ENCODE measurements at places on chromosomes 12 and 14.
A peak's percentile ranks its signal among the peaks of the same experiment; 100 is the strongest.

GRCh38 chr12:53698948-53699677 lies 23.2 kb upstream of the ATP5MC2 start:
- no peak for DNase-seq

GRCh38 chr14:20578784-20579502 lies 8.9 kb downstream of the RNASE11 start:
- DNase-seq: no peak

DNA sequence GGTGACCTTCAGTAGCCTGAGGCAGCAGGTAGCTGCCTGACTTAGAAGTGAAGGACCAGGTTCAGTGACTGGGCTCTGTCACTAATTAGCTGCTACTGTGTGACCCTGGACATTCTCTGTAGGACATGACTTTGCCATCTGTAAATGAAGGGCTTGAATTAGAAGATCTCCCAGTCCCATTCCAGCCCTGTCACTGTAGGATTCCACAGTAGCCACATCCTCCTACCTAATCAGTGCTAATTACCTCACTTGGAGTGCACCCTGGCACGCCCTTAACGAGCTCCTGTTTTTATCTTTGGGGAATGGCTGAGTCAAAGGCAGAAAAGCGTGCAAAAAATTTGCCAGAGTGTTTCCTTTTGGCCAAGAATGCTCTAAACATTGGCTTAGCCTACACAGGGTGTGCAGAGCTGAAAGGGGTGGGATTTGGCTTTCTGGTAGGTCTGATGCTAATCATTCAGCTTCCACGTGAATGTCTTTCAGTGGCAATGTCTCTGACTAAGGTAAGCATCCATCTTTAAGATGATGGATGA lies 6.8 kb downstream of the NTF3 start:
- DNase-seq: no peak

GRCh38 chr12:267581-268482 lies 5.2 kb upstream of the SLC6A13 start:
- no peak for DNase-seq

DNA sequence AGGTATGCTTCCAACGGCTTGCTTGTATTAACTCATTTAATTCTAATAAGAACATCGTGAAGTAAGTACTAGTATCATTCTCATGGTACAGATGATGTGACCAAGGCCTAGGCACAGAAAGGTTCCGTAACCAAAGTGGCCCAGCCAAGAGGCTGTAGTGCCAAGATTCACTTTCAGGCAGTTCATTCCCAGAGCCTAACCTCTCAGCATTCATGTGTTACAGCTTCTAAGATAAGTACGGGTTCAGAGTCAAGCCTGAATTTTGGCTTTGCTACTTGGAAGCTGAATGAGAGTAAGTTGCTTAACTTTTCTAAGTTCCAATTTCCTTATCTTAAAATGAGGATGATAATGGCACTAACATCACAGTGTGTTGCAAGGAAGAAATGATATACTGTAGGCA lies 379.9 kb downstream of the AEBP2 start:
- no peak for DNase-seq

DNA sequence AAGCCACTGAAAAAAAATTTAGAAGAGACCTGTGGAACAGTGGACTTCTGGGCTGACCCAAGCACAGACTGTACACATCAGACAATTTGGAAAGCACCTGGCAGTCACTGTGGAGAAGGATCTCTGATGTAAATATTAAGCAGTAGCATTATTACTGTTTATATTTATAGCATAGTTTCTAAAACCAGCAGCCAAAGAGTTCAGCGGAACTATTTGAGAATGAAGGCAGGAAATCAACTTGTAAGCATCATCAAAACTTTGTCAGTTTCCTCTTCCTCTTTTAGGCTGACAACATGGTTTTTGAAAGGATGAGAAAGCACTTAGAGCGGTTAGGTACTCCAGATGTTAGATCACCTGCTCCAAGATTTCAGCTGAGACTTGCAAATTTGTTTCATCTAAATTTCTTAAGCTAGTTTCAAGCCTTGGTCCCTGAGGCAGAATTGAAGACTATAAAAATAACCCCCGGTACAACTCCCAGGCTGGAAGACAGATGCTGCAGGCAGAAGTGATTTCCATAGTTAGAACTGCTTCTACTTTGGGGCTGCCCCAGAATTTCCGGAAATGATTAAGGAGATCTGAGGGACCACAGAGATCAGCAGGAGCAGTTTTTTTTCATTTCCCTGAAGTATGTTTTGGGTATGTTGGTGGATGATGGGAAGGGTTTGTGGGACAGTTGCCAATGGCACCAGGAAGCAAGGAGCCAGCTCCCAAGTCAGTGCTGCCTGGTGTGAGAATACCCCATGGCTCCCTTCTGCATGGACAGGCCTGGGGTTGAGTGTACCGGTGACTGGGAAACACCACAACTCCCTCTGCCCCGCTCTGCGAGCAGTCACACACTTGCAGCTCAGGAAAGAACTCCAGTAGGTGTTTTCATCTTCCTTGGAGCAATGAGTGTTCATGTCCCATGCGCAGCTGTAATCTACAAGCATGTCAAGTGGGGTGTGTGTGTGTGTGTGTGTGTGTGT lies 354.5 kb downstream of the NUAK1 start:
- DNase-seq: no peak

DNA sequence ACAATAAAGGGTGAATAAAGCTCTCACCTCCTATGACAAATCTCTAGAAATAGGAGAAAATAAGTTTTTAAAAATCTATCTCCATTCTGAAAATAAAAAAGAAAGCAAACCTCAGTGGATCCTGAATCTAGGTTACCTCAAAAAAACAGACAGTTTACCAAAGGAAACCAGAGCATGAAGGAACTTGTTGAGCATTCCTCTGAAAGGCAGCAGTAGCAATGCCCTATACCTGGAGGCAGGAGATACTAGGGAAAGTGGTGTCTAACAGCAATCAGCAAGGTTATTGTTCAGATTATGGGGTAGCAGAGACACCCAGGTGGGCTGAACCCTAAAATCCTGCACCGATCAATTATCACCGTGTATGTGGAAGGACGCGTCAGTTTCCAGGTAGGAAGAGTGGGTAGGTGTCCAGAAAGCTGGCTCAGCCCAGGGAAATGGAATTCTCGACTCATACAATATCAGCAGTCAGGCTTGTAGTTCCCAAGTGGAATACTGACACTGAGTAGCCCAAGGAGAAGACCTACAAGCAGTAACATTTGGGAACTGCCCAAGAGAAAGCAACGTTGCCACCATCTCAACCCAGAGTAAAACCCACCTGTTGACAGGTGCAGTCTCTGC lies 128.3 kb downstream of the ST8SIA1 start:
- DNase-seq: no peak

DNA sequence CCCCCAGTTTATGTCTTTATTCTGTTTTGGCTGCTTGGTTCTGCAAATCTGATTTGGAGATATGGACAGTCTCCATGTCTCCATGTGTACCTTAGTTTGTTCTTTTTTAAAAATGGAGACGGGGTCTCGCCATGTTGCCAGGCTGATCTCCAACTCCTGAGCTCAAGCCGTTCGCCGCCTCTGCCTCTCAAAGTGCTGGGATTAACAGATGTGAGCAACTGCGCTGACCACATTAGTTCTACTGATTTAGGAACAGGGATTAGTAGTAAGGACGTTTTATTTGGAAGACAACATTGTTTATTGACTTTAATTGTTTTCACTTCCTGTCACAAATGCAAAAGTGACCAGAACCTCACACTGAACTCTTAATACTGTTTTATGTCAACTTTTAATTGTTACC lies 14.7 kb downstream of the AEBP2 start:
- DNase-seq: no peak

DNA sequence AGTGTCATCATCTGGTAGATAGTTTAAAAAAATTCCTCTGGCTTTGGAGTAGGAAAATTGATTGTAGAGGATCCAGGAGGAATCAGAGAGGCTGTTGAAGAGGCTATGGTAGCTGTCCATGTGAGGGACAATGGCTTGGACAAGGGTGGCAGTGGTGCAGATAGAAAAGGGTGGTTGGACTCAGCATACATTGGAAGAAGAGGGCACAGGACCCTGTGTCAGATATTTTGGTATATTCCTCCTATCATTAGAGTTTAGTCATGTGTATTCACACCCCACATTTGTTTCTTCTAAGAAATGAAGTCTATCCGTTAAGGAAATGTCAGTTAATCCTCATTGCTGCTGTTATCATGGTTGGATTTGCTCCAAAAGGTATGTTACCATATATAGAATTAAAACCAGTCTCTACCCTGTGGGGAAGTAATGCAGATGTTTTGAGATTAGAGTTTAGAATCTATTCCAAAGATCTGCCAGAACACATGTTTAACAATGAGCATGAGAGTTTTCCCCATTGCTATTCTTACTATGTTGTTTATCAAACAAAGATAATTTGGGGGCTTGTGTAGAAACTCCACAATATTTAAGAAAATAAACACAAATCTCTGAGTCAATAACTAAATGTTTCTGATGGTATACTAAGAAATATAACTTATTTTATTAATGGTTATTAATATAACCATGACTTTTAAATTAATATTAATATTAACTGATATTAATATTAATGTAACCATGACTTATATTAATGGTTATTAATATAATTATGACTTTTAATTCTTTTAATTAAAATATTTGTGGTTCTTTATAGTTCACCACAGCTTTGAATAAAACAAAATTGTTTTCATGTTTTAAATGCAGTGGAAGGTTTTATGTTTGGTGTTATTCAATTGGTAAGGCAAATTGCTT lies 80.9 kb downstream of the CRADD start:
- no peak for DNase-seq

DNA sequence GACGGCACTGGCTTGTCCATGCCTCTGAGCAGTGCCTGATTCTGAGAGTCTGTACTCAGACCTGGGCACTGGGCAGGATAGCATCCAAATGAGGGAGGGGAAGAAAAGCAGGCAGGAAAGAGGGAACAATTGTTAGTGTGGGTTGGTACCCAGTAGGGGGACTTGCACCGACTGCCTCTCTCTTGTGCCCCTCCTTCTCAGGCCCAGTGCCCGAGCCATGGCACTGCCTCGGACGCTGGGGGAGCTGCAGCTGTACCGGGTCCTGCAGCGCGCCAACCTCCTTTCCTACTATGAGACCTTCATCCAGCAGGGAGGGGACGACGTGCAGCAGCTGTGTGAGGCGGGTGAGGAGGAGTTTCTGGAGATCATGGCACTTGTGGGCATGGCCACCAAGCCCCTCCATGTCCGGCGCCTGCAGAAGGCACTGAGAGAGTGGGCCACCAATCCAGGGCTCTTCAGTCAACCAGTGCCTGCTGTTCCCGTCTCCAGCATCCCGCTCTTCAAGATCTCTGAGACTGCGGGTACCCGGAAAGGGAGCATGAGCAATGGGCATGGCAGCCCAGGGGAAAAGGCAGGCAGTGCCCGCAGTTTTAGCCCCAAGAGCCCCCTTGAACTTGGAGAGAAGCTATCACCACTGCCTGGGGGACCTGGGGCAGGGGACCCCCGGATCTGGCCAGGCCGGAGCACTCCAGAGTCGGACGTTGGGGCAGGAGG lies 2.2 kb downstream of the NAB2 start:
- peak; percentile 83 for DNase-seq

- no peak for DNase-seq
Measured at GRCh38 chr12:71610031-71610795, 53.4 kb downstream of the ZFC3H1 start.

DNA sequence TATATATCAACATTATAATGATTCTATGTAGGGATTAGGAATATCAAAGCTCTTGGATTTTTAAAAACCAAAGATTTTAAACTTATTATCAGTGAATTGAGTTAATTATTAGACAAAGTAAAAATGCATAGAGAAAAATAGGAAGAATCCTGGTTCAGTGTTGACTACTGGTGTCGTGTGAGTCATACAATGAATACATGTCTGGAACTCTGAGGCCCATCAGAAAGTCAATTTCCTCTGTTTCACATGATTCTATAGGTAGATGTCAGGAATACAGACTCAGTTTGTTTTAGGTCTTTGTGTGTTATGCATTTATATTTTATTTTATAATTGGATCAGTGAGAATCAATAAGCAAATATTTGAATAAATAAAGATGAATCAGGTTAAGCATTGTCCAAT lies 84.5 kb upstream of the RTL1 start:
- DNase-seq: no peak

- no peak for DNase-seq
Measured at GRCh38 chr12:49219417-49220026, 30.6 kb upstream of the TUBA1A start.

- DNase-seq: no peak
Measured at GRCh38 chr14:58941629-58942028, 246.8 kb upstream of the DAAM1 start.

GRCh38 chr14:103762541-103762940 lies 46.9 kb downstream of the ZFYVE21 start:
- no peak for DNase-seq

- DNase-seq: peak; percentile 66
Measured at GRCh38 chr12:80936353-80936641, 1.4 kb downstream of the LIN7A start.

DNA sequence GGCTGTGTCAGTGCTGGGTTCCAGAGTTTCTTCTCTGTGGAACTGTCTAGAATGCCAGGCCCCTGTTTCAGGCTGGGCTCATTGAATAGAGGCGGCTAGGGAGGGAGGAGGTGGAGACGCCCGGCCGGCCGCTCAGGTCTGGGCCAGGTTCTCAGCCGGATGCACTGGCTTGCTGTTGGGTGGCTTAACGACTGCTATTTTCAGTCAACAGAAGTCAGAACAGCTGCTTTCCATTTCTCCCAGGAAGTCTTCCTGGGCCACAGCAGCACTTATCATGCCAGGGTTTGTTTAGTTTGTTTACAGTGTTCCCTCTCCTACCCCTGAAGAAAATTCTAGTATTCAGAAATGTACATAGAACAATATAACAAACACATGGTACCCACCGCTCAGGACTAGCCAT lies 26.0 kb upstream of the VPS37B start:
- no peak for DNase-seq

GRCh38 chr12:16166563-16167470 lies 110.7 kb downstream of the SLC15A5 start:
- DNase-seq: no peak

GRCh38 chr12:122309564-122310121 lies 43.3 kb upstream of the VPS33A start:
- no peak for DNase-seq

DNA sequence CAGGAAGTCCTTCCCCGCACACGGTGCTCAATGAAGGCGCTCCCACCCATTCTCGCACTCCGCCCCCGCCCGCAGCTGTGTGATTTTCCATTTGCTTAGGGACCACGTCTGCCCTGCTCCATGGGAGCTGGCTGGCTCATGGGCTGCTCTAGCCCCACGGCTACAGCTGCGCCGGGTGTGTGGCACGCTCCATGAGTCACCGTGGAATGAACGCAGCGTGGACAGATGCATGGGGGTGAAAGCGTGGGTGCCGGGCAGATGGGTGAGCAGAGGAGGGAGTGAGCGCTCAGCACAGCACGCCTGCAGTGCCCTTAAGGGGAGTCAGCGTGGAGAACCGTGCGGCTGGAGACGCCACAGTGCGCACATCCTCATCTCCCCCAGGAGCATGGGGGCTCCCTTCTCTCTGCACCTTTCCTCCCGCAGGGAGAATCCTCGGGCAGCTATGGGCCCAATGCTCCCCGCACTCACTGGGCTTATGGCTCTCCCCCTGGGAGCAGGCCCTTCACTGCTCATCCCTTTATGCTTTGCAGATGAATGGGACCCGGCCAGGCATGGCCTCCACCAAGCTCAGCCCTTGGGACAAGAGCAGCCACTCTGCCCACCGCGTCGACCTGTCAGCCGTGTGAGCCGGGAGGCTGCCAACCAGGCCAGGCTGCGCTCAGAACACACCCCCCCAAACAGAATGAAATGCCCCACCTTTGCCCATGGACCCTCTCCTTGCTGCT lies 185.1 kb downstream of the ADGRD1 start:
- peak; percentile 61 for DNase-seq

- DNase-seq: no peak
Measured at GRCh38 chr12:58728397-58728796, 191.9 kb downstream of the LRIG3 start.

All from sigmoid colon (tissue), 7 donors.